Stimulated activated CD8-positive, alpha-beta memory T cell treated with anti-CD3 and anti-CD28 coated beads, Interleukin-15, amount 100 ng/mL, for 24 hours (primary cell): ENCODE measurements at places on chromosomes 2 and 18.

DNA sequence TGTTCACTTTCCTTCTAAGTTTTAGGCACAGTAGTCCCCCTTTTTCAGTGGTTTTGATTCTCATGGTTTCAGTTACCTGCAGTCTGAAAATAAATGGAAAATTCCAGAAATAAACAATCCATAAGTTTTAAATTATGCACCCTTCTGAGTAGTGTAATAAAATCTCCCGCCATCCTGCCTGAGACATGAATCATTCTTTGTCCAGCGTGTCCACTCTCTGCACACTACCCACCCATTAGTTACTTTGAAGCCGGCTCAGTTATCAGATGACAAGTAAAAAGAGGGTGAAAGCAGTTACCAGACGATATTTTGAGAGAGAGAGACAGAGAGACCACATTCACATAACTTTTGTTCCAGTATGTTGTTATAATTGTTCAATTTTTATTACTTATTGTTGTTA, 400.5 kb downstream of the TMX3 start:
- no peak for DNase-seq

- DNase-seq, result no peak
These were observed 27.2 kb upstream of the FAM136A start for GRCh38 chr2:70328921-70329561.

GRCh38 chr2:153109793-153110192, 368.8 kb downstream of the RPRM start:
- no peak for DNase-seq

- DNase-seq, result no peak
These were observed 25.1 kb upstream of the ARHGAP25 start for GRCh38 chr2:68709421-68709911.

- DNase-seq, result no peak
These were observed 391.7 kb upstream of the CYRIA start for GRCh38 chr2:17057109-17058017.
